ENCODE measurements at places on chromosomes 3 and 15.
A peak's percentile ranks its signal among the peaks of the same experiment; 100 is the strongest.

GRCh38 chr3:13689373-13690260 lies 140.7 kb downstream of the FBLN2 start:
- DNase-seq, result no peak

DNA sequence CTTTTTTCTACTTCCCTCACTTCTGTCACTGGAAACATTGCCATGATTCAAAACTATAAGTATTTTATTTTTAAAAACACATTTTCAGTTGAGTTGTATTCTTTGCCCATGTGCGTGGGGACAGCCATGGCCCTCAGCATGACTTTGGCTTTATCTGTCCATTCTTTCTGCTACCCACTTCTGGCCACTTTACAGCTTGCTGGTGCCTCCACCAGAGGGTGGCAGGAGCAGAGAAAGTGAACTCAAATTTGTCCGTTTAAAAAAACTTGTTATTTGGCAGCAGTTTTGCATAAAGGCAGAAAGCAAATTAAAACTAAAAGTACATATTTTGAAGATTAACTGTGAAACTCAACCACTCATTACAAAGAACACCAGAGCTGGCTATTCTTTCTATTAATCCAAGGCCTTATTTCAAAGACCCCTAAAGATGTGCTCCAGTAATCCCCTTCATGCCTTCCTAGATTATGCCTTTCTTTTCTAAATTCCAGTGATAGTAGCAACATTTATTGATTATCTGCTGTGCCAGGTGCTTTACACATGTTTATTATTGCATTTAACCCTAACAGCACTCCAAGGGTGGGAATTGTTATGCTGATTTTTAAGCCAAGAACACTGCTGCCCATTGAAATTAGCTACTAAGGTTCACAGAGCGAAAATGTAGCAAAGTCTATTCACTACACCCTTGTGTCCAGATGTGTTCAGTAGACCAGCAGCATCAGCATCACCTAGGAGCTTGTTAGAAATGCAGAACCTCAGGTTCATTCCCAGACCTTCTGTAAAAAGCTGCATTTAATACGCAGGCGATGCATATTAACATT lies 134.8 kb downstream of the THRB start:
- no peak for DNase-seq

DNA sequence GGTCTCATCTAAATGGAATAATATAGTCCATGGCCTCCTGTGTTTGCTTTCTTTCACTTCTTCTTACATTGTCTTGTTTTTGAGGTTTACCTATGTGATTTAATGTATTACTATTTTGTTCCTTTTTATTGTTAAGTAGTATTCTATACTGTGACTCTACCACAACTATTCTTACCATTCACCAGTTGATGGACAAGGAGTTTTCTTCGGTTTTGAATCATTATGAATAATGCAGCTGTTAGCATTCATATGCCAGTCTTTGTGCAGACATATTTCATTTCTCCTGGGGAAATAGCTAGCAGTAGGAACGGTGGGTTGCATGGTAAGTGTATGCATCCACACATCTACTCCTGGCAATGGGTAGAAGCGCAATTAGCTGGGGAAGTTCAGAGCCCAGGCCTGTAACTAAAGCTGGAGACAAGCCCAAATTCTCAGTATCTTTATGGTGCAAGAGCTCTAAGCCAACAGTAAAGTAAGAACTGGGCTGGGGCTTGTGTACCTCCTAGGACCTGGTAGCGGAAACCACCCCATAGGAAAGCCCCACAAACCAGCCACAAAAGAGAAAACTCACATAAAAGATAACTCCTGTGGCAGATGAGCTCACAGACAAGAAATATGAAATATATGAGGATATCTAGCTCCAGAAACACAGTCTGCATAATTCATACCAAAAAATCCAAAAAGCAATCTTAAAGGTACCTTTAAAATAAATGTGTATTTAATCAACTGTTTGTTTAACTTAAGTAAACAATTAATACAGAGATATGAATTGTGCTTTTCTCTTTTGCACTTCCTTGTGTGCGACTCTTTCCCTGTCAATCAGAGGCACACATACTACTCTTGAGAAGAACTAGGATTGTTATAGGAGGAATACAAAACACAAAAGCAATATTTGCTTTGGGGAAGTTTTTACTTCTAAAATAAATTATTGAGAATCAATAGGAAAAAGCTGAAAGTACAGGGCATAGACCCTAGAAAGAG lies 2.7 kb upstream of the CSTA start:
- DNase-seq, result no peak

- no peak for DNase-seq
Observed at GRCh38 chr3:100270215-100270583, 9.4 kb downstream of the TBC1D23 start.

DNA sequence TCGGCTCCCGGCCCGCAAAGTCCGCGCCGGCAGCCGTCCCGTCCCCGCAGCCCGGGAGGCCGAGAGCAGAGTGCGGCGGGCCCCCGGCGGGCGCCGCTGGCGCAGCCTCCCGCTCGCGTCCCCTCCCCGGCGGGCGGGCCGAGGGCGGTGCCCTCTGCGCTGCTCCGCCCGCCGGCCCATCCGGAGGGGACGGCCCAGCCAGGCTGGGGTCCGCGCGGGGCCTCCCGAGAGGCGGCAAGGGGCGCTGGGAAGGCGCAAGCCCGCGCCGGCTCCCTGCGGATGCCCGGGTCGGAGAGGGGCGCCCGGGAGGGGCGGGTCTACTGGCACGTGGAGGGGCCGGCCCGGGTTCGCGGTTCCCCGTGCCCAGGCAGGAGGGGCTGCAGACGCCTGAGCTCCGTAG lies at the start of the genes CLCN2 and POLR2H:
TSS of gene CLCN2 (minus strand) at position 74 of the 400 bp plus-strand sequence. CDS start 126 bp downstream, outside the sequence.
TSS of gene POLR2H (plus strand) at position 179 of the 400 bp plus-strand sequence. CDS start 1,783 bp downstream, outside the sequence.
- DNase-seq, result no peak

- peak; percentile 96 for DNase-seq
Observed at GRCh38 chr15:44726568-44727484, 9.5 kb upstream of the TRIM69 start.

- peak; percentile 65 for DNase-seq
Observed at GRCh38 chr15:33852570-33852969, 115.7 kb upstream of the CHRM5 start.

DNA sequence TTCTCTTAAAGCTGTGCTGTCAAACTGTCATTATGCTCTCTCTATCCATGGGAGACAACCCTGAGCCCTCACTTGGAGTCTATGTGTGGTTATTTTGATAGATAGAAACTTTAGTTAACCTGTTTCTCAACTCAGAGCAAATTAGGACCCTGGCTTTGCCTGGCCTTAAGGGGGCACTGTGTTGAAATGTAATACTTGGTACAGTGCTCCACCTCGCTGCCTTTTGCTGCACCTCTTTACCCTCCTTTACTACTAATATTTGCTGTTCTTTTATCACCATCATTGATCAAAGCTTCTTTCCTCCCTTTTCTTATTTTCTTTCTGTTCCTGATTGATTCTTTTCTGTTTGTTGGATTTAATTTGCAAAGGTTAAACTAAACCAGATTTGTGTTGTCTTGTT lies 34.3 kb downstream of the STT3B start:
- peak; percentile 11 for DNase-seq

GRCh38 chr3:12489368-12489767 lies 5.1 kb downstream of the TSEN2 start:
- no peak for DNase-seq

GRCh38 chr3:160886421-160886820 lies 130.4 kb downstream of the PPM1L start:
- no peak for DNase-seq

- no peak for DNase-seq
Observed at GRCh38 chr15:93228546-93228945, 139.5 kb upstream of the RGMA start.

DNA sequence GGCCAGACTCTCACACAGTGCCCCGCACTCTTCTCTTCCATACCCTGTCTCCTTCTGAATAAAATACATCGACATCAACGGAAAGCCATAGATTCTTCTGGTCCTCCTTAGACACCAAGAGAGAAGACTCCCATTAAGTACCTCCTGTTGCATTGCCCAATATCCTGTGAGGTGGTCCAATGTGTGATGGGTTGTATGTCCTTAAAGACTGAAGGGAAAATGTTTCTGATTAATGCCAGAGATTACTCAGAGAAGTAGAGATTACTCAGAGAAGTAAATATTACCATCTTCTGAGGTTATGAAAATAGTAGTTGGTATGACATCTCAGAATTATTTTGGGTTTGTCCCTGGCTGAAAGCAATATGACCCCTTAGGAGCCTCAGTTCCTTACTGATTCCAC lies 60.8 kb upstream of the GALNT15 start:
- peak; percentile 99 for DNase-seq

DNA sequence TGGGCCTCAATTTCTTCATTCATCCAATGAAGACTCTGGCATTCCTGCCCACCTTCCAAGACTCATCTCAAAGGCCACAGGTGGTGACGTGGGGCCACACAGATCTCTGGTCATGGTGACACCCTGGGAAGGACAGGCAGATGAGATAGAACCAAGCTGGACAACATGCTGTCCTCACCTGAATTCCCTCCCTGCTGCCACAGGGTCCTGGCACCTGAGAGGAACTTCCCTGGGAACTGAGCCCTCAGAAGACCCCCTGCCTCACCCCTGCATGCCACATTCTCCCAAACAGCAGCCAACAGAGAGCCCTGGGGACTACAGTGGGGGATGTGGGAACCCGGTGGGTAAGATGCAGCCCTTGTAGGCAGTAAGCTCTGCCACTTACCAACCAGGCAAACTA lies 10.7 kb downstream of the KLF15 start:
- no peak for DNase-seq
